ENCODE measurements at places on chromosomes 2 and 18. TPM values are rescaled to one million over a fixed set of nuclear protein-coding genes. Genes with fewer than 3 reads are reported as not detected.

DNA sequence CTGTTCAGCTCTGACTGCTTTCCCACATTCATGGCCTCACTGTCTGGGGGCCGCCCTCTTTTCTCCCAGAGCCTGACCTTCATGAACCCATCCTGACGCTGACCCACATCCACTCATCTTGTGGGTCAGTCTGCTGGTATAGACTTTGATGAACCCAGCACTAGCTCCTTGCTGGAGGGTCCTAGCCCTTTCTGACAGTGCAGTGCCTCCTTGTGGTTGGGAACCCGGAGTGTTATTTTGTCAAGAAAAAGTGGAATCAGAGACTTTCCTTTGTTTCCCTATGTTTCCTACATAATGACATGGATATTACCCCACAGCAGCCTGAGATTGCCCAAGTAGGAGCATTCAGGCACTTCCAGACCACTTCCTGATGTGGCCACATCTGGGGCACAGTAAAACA, 19.3 kb upstream of the OSR1 start:
- peaks cover 4% of the 10 kb centered on the region for H3K27me3 ChIP-seq
- DNase-seq: no peak
- H3K36me3 ChIP-seq: no peaks in the 10 kb centered on the region

- H3K36me3 ChIP-seq: no peaks in the 10 kb centered on the region
- no peaks in the 10 kb centered on the region for H3K27me3 ChIP-seq
- H3K4me3 ChIP-seq: no peak overlapping the region
- no peak overlapping the region for H3K27ac ChIP-seq
- no peak for DNase-seq
Observed at GRCh38 chr2:119234021-119235019, 10.7 kb downstream of the STEAP3 start.

The GALNT3 gene
- 3.0 TPM for total RNA-seq

- H3K27ac ChIP-seq: no peak overlapping the region
- H3K4me3 ChIP-seq: no peak overlapping the region
- no peaks in the 10 kb centered on the region for H3K36me3 ChIP-seq
- no peaks in the 10 kb centered on the region for H3K4me1 ChIP-seq
Observed at GRCh38 chr2:181589779-181590178, 67.1 kb downstream of the CERKL start.

DNA sequence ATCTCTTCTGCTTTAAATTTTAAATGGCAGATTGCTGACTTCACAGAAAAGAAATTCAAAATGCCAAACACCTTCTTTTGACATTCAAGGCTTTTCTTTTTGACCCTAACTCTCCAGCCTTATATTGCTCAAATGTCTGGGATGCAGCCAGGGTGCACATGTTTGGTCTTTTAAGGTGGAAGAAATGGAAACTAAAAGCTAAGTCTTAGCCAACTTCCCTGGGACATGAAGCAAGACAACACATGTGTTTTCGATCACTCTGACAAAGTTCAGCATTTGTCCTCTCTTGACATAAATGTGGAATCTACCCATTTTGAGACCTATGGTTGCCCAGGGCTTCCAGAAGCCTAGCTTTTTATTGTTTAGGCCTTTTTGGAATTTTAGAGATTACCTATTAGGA, 161.6 kb downstream of the RDH14 start:
- H3K4me3 ChIP-seq: no peak overlapping the region
- no peak overlapping the region for H3K27ac ChIP-seq
- DNase-seq: no peak
- no peaks in the 10 kb centered on the region for H3K4me1 ChIP-seq
- H3K27me3 ChIP-seq: no peaks in the 10 kb centered on the region
- no peaks in the 10 kb centered on the region for H3K36me3 ChIP-seq

Data from CD8-positive, alpha-beta memory T cell (primary cell).